Liver (tissue), 10 donors: ENCODE measurements at places on chromosomes 12 and 14.

GRCh38 chr14:105528586-105529318 lies 2.4 kb downstream of the TMEM121 start:
- no peak for DNase-seq

DNA sequence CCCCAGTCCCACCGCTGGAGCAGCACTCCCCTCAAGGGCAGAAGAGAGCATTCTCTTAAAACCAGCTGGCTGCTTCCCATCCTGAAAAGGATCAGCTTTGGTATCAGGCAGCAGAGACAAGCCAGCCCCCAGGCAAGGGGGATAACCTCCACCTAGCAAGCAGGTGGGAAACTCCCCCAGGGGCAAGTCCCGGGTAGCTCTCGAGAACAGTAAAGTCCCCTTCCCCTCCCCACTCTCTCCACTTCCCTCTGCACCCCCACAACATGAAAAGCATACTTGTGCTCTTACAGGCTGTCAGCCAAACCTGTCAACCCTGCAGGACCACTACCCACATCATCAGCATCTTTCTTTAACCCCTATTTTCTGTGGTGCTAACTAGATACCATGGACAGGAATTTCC lies 254.0 kb downstream of the NTF3 start:
- no peak for DNase-seq

DNA sequence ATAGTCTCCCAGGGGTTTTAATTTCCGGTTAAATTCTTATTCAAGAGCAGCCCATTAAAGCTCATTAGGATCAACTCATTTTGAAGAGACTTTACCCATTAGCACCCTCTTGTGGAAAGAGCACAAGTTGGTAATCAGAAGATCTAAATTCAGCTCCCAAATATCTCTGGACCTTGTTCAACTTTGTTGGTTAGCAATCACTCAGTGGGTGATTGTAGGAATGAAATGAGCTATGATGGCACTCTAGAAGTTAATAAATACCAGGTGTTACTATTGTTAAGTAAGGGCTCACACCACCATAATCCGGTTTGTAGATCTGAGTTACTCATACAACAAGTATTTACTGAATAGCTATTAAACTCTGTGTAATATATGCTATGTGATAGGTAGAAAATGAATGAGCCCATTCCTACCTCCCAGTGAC lies 42.9 kb downstream of the TRIP11 start:
- no peak for DNase-seq

GRCh38 chr14:73227812-73228781 lies 9.2 kb upstream of the PAPLN start:
- DNase-seq = no peak

DNA sequence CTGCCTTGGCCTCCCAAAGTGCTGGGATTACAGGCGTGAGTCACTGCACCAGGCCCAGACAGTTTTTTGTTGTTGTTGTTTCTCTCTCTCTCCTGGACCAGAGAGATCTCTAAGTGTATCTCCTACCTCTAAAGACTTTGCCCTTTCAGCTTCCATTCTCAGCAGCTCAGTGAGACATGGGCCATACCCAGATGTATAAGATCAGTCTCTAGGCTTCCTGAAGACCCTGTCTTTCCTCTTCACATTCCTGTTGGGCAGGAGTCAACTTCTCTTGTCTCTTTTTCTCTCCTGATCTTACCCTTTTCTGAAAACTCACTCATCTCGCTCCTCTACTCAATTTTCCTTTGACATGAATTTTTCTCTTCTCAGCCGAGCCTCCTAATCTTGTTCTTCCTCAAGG lies 42.0 kb downstream of the KCNK13 start:
- no peak for DNase-seq

- DNase-seq = no peak
Measured at GRCh38 chr14:56202256-56202655, 84.0 kb downstream of the PELI2 start.

- DNase-seq = no peak
Measured at GRCh38 chr14:54314365-54315104, 82.3 kb upstream of the CDKN3 start.

- DNase-seq = no peak
Measured at GRCh38 chr14:79363291-79363690, 848.0 kb downstream of the DIO2 start.

- DNase-seq = no peak
Measured at GRCh38 chr14:56686416-56686815, 106.8 kb downstream of the TMEM260 start.

- no peak for DNase-seq
Measured at GRCh38 chr12:3075315-3075714, 1.9 kb upstream of the TSPAN9 start.

DNA sequence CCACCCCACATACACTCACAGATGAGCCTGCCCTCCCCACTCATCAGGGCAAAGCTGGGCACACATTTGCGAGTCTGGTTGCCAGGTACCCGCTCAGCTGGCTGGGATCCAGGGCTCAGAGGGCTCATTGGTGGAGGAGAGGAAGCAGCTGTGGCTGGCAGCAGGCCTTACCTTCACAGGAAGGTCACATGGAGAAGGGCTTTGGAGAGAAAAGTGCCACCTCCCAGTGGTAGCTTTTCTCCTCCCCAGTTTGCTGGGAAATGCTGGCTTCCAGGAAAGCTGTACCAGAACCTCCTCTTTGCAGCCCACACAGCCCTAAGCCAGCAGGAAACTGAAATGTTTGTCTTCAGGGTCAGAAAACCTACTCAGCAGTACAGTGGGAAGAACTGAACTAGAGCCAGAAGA lies 55.6 kb downstream of the LGMN start:
- no peak for DNase-seq

- no peak for DNase-seq
Measured at GRCh38 chr12:92608151-92609091, 94.4 kb upstream of the PLEKHG7 start.

GRCh38 chr12:81520064-81520945 lies 238.8 kb downstream of the PPFIA2 start:
- no peak for DNase-seq

DNA sequence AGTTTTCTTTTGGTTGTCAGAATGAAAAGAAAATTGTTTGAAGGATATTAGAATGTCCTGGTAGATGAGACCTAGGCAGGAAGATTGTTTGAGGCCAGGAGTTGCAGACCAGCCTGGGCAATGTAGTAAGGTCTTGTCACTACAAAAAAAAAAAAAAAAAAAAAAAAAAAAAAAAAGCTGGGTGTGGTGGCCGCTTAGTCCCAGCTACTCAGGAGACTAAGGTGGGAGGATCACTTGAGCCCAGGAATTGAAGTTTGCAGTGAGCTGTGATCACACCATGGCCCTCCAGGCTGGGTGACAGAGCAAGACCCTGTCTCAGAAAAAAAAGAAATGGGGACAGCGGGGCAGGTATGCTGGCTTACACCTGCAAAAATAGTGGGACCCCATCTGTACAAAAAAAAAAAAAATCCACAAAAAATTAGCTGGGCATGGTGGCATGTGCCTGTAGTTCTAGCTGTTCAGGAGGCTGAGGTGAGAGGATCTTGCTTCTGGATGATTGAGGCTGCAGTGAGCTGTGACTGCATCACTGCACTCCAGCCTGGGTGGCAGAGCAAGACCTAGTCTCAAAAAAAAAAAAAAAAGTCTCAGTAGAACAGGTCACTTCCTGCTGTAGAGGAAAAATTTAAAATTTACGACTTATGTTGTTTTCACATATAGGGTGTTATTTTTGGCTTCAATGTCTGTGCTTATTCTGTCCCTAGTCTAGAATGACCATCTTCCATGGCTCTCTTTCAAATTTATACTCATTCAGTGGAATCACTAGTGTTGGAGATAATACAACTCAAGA lies 70.7 kb downstream of the PPHLN1 start:
- DNase-seq = no peak

GRCh38 chr12:33832900-33833299 lies 189.4 kb upstream of the ALG10 start:
- no peak for DNase-seq

- no peak for DNase-seq
Measured at GRCh38 chr12:119175081-119175480, 3.6 kb upstream of the HSPB8 start.

- DNase-seq = no peak
Measured at GRCh38 chr12:64678248-64678647, 68.0 kb downstream of the RASSF3 start.

DNA sequence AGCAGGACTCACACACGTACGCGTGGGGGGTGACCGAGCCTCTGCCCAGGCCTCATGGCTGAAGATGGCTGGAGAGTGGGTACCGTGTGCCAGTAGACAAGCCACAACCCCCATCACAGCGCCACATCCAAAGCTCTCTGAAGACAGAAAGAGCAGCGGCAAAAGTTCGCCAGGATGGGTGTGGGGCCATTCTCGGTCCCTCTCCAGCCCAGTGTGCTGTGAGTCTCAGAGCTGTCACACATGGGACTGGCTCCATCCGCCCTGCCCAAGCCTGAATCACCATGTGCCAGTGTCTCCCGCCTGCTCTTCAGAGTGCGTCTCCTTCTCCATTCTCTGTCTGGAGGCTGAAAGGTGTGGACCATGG lies 5.7 kb downstream of the TMEM179 start:
- DNase-seq = no peak

DNA sequence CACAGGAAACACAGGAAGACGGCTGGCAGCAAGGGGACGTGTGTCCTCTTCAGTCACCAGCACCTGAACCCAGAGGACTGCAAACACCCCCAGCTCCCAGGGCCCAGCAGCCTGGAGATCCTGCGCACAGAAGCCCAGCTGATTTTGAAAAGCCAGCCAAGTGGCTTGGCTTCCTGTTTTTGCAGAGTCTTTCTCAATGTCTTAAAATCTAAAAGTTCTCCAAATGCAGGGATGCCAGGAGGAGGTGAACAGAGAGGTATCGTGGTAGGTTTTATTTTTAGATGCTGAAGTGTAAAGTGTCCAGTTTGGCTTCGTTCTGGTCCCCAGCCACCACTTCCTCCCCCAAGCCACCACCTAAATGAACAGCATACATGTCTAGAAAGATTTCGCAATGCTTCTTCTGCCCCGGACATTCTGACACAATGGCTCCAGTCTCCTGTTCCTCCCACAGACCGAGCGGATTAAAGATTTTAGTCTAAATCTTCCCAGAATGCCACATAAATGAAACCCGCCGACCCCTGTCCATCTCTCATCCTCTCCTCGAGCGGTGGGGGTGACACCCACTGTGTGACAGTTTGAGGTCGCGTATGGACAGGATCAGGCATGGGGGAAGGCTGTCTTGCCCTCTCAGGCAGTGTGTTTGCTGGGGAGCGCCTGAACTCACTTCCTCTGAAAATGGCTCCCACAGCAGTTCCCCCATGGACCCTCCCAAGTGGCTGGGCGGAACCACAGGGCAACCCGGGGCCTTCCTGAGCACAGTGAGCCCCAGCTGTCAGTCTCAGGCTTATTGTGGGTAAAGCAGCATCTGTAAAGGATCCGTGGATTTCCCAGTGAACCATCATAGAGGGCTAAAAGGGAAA lies 41.6 kb downstream of the ITPK1 start:
- DNase-seq = no peak

DNA sequence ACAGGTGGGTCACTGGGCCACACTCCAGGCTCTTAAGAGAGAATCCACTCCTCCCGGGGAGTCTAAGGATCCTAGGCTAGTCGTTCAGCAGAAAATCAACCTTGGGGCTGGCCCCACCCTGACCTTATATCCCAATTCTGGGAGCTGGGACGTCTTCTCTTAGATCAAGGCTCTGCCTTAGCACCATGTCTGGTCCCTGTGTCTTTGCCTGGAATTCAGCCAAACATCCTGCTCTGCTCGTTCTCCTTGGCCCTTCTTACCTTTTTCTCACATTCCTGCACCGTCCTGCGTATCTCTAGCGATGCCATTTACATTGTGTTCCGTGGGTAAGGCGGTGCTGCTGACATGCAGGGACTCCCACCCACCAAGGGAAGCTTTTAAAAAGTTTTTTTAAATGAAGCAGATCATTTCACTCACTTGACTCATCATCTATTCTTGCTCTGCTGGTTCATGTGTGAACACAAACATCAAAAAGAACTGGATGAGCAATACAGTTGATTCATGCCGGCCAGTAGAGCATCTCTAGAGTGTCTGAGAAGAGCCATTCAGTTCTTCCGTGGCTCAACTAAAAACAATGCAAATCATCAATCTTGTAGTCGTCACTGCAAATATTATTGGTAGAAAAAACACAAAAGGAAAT lies 50.2 kb downstream of the KCNK13 start:
- no peak for DNase-seq

DNA sequence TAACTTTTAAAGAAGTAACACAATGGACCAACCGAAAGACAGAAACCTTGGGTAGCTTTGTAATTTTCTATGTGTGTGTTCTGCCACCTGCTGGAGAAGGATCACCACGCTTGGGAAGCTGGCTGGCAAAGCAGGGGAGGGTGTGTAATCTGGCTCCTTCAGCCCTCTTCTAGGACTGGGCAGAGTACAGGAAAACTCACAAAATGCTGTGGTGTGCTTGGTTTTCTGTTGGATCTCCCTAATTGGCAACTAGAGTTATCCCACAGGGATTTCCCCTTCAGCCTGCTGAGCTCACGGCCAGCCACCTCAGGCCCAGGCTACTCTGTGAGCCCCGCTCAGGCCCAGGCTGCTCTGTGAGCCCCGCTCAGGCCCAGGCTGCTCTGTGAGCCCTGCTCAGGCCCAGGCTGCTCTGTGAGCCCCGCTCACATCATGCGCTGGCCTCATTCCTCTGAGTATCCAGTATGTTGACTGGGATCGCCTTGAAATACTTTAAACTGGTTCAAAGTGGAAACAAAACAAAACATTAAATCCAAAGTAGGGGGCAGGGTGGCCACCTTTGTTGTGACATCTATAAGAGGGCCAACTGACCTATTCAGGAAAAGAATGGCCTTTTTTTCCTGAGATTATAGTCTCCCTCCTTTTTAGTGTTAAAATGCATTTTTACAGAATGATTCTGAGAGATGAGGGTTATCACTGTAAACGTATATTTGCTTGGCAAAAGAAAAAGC lies 52.0 kb upstream of the RNU6-8 start:
- peak; percentile 47 for DNase-seq

- peak; percentile 54 for DNase-seq
Measured at GRCh38 chr14:20934148-20934762, 21.0 kb upstream of the RNASE2 start.

DNA sequence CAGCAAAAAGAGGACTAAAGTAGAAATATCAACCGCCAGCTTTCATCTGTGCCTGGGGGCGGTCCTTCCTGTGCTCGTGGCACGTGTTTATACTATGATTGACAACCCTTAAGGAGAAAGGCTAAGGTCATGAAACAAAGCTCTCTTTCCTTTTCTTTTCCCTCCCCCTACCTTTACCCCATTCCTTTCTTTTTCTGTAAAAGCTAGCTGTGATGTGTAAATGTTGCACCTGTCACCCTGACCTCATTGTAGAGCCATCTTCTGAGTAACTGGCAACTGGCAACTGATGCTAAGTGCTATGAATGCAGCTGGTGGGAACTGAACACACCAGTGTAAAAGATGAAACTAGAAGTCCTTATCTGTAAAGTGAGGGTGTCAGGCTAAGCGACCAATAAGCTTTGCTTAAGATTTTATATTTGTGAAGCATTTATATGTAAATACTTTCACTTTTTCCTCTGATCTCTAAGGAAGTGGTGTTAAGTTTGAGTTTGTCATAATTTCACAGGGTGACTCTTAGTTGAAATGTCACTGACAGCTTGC lies 102.8 kb upstream of the BCAT1 start:
- DNase-seq = no peak

DNA sequence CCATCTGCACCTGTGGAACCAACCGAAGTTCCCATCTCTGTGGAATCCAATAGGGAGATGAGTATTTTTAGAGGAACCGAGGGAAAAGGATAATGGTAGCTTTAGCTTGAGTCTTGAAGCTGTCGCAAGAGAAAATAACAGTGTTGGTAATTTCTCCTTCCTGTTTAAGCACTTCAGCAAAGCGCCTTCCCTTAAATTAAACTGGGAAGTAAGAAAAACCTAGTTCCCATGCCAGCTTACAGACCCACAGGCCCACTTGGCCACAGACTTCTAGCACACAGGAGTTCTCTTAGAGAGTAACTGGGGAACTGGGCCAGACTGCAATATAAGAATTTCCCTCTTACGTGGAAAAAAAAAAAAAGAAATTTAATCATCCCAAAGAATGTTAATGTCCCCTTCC lies 223.8 kb downstream of the EFCAB11 start:
- DNase-seq = no peak
